Activated T-helper 17 cell treated with anti-CD3 and anti-CD28 coated beads, Interleukin-2, amount 50 U/mL, for 72 hours (primary cell): ENCODE measurements at places on chromosomes 5 and 9.

DNA sequence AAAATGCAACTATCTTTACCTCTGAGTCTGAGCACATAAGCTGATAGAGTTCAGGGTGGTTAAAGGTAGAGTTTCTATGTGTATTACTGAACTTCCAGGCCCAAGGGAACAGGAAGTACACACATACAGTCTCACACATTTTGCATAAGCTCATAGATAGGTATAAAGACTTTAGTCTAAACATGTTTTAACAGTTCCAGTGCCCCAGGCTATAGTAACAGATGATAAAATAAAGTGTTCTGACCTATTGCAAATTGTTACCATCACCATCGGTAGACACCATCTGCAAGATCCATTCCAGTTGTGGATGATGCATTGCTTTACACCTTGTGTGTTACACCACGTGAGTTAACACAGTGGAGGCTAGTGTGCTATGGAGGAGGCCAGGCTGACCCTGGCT lies 95.8 kb downstream of the TMEM174 start:
- H3K27me3 ChIP-seq, result peaks cover 27% of the 10 kb centered on the region
- no peaks in the 10 kb centered on the region for H3K36me3 ChIP-seq
- H3K27ac ChIP-seq, result no peak overlapping the region
- no peak for ATAC-seq
- H3K4me3 ChIP-seq, result no peak overlapping the region

- no peak for ATAC-seq
- H3K27me3 ChIP-seq, result no peaks in the 10 kb centered on the region
- H3K4me1 ChIP-seq, result no peaks in the 10 kb centered on the region
Observed at GRCh38 chr5:81878333-81878732, 93.5 kb upstream of the ATG10 start.

DNA sequence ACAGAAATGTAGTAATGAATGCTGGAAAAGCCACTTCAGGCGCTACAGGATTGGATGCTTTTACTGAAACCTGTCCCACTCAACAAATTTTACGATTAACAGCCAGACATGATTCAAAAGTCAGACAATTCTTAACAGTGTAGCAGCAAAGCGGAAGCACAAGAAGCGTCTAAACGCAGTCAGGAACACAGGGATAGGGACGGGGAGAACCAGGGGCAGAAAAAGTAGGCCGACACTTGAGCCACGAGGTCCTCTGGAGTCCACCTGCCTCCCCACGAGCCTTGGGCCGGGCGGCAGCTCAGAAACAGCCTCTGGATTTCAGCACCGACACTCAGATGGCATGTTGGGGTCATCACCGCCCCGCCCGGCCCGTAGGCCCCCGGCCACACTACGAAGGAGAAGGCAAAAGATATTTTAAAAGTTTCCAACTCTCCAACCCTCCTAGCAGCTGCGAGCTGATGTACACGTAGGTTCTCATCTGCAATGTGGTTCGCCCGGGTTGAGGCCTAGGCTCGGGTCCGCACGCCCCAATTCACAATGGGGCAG lies 615 bp downstream of the RACK1 start:
- ATAC-seq, result peak; percentile 1
- H3K4me3 ChIP-seq, result peak overlapping the region; percentile 85
- peak overlapping the region; percentile 99 for H3K27ac ChIP-seq
- H3K4me1 ChIP-seq, result peaks cover 33% of the 10 kb centered on the region
- peaks cover 80% of the 10 kb centered on the region for H3K36me3 ChIP-seq

- no peaks in the 10 kb centered on the region for H3K4me1 ChIP-seq
- H3K36me3 ChIP-seq, result no peaks in the 10 kb centered on the region
- no peak overlapping the region for H3K4me3 ChIP-seq
- H3K27ac ChIP-seq, result no peak overlapping the region
- no peak for ATAC-seq
Observed at GRCh38 chr9:28821240-28821639, 1248.0 kb upstream of the C9orf72 start.

GRCh38 chr9:27429436-27429835 lies 94.7 kb upstream of the IFNK start:
- no peak for ATAC-seq
- H3K27me3 ChIP-seq, result no peaks in the 10 kb centered on the region
- no peak overlapping the region for H3K4me3 ChIP-seq
- no peaks in the 10 kb centered on the region for H3K36me3 ChIP-seq

- no peak for ATAC-seq
- no peak overlapping the region for H3K27ac ChIP-seq
- H3K4me1 ChIP-seq, result no peaks in the 10 kb centered on the region
Observed at GRCh38 chr9:132984202-132985070, 5.9 kb downstream of the GFI1B start.

DNA sequence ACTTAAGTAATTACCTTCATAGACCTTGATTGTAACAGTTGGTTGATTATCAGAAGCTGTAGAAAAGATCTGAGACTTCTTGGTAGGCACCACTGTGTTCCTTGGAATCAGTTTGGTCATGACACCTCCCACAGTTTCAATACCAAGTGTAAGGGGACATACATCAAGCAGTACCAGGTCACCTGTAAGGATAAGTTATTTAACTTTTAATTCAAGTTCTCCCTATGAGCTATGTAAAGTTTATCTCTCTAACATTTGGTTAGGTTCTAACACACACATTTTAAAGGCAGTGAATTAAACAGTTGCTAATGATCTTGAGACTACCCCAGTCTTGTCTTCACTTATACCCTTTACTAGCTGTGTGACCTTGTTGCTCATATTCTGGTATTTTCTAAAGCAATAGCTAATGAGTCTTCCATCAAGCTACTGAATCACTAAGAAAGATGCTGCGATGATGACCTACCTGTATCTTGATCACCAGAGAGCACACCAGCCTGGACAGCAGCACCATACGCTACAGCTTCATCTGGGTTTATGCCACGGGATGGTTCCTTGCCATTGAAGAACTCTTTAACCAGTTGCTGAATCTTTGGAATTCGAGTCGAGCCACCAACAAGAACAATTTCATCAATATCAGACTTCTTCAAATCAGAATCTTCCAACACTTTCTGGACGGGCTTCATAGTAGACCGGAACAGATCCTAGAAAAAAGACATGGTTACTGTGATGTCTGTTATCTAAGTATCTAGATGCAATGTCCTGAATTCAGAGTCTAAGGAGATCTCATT lies 2.8 kb downstream of the HSPA5 start:
- no peaks in the 10 kb centered on the region for H3K27me3 ChIP-seq
- peak overlapping the region; percentile 99 for H3K4me3 ChIP-seq
- no peak for ATAC-seq

DNA sequence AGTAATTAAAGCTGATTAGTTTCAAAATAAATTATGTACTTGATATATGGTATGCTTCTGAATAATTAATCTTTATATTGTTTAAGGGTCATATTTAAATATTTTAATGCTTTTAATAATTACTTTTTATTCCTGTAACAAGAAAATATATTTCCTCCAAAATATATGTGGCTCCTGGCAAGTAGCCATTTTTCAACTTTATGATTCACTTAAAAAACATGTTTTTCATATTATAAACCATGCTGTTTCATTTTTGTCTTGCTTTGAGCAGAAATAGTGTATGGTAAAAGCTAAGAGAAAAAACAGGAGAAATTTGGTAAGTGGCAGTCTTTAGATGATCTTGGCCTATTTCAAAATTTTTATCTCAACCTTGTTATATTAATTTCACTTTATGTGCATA lies 14.6 kb downstream of the SPATA9 start:
- no peak overlapping the region for H3K27ac ChIP-seq
- no peaks in the 10 kb centered on the region for H3K4me1 ChIP-seq
- H3K36me3 ChIP-seq, result no peaks in the 10 kb centered on the region

GRCh38 chr5:174626369-174626920 lies 97.9 kb upstream of the MSX2 start:
- H3K27ac ChIP-seq, result no peak overlapping the region
- H3K4me1 ChIP-seq, result no peaks in the 10 kb centered on the region
- H3K4me3 ChIP-seq, result no peak overlapping the region
- H3K36me3 ChIP-seq, result no peaks in the 10 kb centered on the region

- no peak overlapping the region for H3K27ac ChIP-seq
- no peaks in the 10 kb centered on the region for H3K27me3 ChIP-seq
- H3K4me3 ChIP-seq, result no peak overlapping the region
- peaks cover 13% of the 10 kb centered on the region for H3K4me1 ChIP-seq
Observed at GRCh38 chr5:94788527-94788926, 170.1 kb downstream of the SLF1 start.

DNA sequence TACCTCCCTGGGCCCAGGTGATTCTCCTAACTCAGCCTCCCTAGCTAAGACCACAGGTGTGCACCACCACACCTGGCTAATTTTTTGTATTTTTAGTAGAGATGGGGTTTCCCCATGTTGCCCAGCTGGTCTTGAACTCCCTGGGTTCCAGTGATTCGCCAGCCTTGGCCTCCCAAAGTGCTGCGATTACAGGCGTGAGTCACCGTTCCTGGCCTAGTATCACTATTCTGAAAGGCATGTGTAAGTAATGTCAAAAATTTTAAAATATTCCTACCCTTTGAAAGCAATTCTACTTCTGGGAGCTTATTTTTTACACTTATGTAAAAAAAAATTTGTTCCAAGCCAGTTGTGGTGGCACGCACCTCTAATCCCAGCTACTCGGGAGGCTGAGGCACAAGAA lies 27.1 kb upstream of the TLE1 start:
- no peaks in the 10 kb centered on the region for H3K36me3 ChIP-seq
- no peak overlapping the region for H3K4me3 ChIP-seq
- no peak for ATAC-seq

GRCh38 chr5:2038321-2039179 lies 155.8 kb upstream of the IRX4 start:
- no peaks in the 10 kb centered on the region for H3K36me3 ChIP-seq
- ATAC-seq, result peak; percentile 94
- no peak overlapping the region for H3K27ac ChIP-seq
- peak overlapping the region; percentile 34 for H3K4me3 ChIP-seq
- peaks cover 41% of the 10 kb centered on the region for H3K27me3 ChIP-seq
- H3K4me1 ChIP-seq, result no peaks in the 10 kb centered on the region

DNA sequence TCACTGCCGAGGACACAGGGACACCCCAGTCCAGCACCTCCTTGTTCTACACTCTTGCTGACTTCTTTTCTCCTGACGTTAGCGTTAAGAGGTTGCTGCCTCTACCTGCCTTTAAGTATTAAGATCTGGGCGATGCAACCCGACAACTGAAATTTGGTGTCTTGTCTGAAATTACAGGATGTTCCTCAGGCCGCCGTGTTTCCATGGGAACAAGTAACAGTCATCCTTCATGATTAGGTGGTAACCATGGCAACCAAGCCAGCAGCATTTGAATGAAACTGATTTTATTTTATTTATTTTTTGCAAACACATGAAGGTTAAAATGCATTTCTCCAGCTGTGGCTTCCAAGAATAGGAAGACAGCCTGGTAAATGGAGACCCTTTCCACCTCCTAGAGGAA lies 20.8 kb downstream of the DAB2IP start:
- peaks cover 19% of the 10 kb centered on the region for H3K27me3 ChIP-seq
- no peak for ATAC-seq
- no peak overlapping the region for H3K4me3 ChIP-seq
- H3K4me1 ChIP-seq, result no peaks in the 10 kb centered on the region
- no peaks in the 10 kb centered on the region for H3K36me3 ChIP-seq
- no peak overlapping the region for H3K27ac ChIP-seq

DNA sequence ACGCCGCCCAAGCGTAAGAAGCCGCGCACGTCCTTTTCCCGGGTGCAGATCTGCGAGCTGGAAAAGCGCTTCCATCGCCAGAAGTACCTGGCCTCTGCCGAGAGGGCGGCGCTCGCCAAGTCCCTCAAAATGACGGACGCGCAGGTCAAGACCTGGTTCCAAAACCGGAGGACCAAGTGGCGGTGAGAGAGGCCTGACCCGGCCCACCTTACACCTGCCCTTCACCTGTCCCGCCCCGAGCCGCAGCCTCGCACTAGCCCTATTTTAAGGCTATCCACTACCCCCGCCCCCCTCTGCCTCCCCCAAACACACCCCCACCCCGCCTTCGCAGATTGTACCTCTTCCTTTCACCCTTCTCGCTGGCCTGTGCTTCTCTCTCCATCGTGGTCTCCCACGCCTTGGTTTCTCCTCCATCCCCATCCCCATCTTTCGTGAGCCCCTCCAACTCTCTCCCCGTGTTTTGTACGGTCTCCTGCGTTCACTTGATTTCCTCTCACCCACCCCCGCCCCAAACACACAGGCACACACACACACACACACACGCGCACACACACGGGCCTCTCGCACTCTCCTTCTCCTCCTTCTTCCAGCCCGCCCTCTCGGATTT lies 1.3 kb downstream of the TLX3 start:
- ATAC-seq, result no peak
- H3K4me3 ChIP-seq, result peak overlapping the region; percentile 32
- H3K36me3 ChIP-seq, result peaks cover 7% of the 10 kb centered on the region
- H3K4me1 ChIP-seq, result peaks cover 15% of the 10 kb centered on the region

- ATAC-seq, result no peak
- peaks cover 98% of the 10 kb centered on the region for H3K36me3 ChIP-seq
- no peaks in the 10 kb centered on the region for H3K27me3 ChIP-seq
- peak overlapping the region; percentile 42 for H3K27ac ChIP-seq
- no peak overlapping the region for H3K4me3 ChIP-seq
- H3K4me1 ChIP-seq, result peaks cover 17% of the 10 kb centered on the region
Observed at GRCh38 chr9:131606896-131607567, 61.7 kb downstream of the PRRT1B start.

DNA sequence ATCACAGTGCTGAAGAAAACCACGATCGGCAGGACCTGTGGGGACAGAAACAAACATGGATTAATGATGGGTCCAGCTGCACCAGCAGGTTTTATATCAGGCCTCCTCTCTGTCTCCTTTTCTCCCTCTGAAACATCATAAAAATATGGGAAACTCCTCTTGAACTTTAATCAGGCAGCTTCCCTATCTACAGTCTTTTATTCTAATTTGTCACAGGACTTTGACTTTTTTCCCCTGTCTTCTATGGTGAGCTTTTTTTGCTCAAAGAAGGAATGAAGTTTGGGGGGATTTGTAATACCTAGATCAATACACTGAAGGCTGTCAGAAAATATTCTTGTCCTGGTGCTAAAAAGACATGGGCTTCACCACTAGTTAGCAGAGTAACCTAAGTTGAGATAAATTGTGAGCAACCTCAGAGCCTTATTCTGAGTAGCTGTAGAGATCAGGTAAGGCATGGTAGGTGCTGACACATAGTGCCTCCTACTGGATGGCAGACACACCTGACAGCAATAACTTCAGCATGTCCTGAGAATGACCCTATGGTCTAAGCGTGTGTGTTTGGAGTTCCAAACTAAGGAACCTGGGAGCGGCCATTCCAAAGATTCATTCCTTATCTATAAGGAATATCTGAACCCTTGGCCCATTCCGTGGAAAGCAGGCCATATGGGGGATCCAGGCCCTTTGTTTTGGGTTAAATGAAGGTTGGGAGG lies 46.2 kb downstream of the SLC28A3 start:
- peak overlapping the region; percentile 97 for H3K27ac ChIP-seq
- ATAC-seq, result no peak
- H3K4me1 ChIP-seq, result peaks cover 39% of the 10 kb centered on the region
- no peaks in the 10 kb centered on the region for H3K36me3 ChIP-seq

- no peak for ATAC-seq
- H3K27me3 ChIP-seq, result peaks cover 14% of the 10 kb centered on the region
- no peaks in the 10 kb centered on the region for H3K36me3 ChIP-seq
Observed at GRCh38 chr5:135861641-135862040, 27.2 kb downstream of the SLC25A48 start.
